ENCODE measurements at places on chromosomes 1 and 21.

GRCh38 chr1:238135708-238136664, 245.3 kb upstream of the ZP4 start:
- no peak for DNase-seq

DNA sequence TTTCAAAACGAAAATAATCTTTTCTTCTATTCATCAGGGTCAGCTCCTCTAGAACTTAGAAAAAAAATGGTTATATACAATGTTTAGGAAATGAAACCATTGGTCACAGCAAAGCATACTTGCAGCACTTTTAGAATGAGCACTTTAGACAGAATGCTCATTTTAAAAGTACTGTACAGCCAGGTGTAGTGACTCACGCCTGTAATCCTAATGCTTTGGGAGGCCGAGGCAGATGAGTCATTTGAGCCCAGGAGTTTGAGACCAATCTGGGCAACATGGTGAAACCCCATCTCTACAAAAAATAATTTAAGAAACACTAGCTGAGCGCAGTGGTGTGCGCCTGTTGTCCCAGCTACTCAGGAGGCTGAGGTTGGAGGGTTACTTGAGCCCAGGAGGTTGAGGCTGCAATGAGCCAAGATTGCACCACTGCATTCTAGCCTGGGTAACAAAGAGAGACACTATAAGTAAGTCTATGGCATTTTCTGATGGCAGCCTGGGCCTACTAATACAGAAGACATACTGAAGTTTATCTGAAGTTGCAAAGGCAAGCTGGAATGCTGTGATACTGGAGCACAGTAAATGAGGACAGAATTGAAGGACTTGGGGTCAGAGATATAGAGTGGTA, 48.9 kb upstream of the ZNF326 start:
- DNase-seq, result no peak

GRCh38 chr1:117541585-117541984, 64.3 kb upstream of the TENT5C start:
- DNase-seq, result no peak

GRCh38 chr1:19071674-19072281, 115.3 kb upstream of the IFFO2 start:
- no peak for DNase-seq

GRCh38 chr1:160750608-160751007, 11.6 kb downstream of the SLAMF7 start:
- DNase-seq, result no peak

- DNase-seq, result no peak
Measured at GRCh38 chr1:155168456-155169210, 4.5 kb downstream of the KRTCAP2 start.

DNA sequence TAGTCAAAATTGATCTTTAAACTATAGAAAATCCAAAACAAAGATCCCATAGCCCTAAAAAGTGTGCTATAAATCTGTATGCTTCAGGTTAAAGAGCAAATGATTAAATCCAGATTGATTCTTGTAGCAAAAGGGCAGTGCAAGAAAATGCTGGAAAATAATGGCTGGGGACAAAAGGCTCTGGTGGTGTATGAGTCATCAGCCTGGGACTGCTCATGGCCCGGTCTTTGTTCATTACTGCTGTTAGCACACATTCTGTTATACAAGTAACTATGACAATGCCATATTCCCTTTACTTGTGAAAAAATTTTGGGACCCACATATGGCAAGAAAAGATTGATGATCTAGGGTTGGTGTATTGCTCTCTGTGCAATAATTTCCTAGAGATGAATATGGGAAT, 89.1 kb downstream of the RWDD3 start:
- DNase-seq, result no peak

- DNase-seq, result no peak
Measured at GRCh38 chr1:200372095-200372884, 37.5 kb downstream of the ZNF281 start.

- DNase-seq, result no peak
Measured at GRCh38 chr1:3314491-3315381, 139.7 kb upstream of the ARHGEF16 start.

DNA sequence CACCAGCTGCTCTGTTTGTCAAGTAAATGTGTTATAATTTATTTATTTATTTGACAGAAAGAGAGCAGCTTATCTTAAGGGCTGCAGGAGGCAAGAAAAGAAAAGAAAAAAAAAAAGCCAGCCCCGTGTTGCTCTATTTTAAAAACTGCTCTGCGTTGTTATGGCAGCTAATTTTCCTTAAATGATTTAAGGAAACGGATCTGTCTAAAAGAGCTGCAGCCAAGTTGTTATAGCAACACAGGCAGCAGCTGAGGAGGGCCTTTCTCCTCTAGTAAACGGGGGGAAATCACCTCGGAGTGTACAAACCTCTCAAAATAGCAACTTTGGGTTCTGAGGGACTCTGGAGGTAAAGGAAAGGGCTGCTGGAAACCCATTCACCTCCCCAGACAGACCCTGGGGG, 149.2 kb downstream of the BEND5 start:
- no peak for DNase-seq

GRCh38 chr1:203954788-203955552, 93.6 kb downstream of the SNRPE start:
- DNase-seq, result no peak

GRCh38 chr1:47871799-47872353, 125.3 kb downstream of the TRABD2B start:
- DNase-seq, result no peak

Data from stimulated activated CD4-positive, alpha-beta T cell treated with anti-CD3 and anti-CD28 coated beads, Interleukin-1b, Interleukin-23, amount 100 ng/mL, for 24 hours (primary cell).